ENCODE measurements at places on chromosomes 4 and X. TPM values are rescaled to one million over a fixed set of nuclear protein-coding genes. Genes with fewer than 3 reads are reported as not detected.

GRCh38 chr4:116539744-116540143 lies 545.6 kb downstream of the TRAM1L1 start:
- no peak for DNase-seq

PHKA2 gene
- 8.1 TPM for total RNA-seq

TBX22 gene
- total RNA-seq: not detected

DNA sequence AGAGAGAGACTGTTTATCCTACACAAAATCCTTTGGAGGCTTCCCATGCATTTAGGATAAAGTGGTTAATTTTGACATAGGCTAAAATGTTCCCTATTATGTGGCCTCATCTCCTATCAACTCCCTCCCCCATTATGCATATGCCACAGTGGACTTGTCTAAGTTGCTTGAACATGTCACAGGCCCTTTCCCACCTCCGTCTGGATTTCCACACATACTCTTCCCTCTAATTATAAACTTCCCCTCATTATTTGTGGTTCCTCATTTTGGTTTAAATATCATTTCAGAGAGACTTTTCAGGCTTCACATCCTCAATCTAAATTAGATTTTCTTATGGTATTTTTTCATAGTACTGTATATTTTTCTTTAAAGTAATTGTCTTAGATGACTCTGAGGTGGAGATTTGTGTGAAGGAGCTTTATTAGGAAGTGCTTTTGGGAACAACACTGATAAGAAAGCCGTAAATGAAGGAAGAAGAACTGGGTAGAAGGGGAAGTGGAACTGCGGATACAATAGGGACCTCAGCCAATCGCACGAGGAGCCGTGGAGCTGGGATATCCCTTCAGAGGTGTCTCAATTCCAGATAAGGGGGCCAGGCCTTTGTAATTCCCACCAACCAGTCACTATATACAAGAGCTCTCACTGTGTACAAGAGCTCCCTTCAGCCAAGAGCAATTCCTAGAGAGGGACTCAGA lies 7.9 kb downstream of the C4orf17 start:
- DNase-seq: no peak

- DNase-seq: no peak
Measured at GRCh38 chrX:6227935-6228334, 732 bp downstream of the NLGN4X start.

DNA sequence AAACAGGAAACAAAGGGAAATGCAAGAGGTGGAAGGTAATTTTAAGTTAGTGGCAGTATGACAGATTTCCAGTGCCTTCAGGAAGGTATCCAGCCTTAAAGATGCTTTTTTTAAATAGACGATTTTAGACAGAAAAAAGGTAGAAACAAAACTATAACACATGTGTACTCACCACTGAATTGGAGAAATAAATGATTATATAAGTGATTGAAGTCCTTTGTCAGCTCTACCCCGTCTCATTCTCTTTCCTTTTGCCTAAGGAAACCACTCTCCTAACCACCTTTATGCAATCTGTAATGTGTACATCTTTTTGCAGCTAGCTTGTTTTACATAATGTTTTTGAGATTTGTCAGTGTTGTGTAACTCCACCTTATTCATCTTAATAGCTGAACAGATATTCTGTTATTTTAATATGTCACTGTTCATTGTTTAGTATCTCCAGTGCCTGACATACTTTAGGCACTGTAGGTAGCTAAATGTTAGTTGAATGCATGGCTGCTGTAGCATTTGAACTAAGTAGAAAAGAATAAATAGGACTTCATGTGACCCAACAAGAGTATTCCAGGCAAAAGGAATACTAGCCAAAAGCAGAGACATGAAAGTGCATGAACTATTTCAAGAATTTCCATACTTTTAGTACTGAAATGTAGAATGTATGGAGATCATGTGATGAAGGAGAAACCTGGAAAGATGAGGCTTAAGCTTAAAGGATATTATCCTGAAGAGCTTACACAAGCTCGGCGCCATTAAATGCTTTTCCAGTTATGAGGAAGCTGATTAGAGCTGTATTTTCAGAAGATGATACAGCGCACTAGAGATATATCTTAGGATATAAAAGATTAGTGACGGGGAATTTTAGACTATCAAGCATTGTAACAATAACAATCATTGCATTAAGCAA lies 865 bp downstream of the FAM200B start:
- DNase-seq: peak; percentile 50

DNA sequence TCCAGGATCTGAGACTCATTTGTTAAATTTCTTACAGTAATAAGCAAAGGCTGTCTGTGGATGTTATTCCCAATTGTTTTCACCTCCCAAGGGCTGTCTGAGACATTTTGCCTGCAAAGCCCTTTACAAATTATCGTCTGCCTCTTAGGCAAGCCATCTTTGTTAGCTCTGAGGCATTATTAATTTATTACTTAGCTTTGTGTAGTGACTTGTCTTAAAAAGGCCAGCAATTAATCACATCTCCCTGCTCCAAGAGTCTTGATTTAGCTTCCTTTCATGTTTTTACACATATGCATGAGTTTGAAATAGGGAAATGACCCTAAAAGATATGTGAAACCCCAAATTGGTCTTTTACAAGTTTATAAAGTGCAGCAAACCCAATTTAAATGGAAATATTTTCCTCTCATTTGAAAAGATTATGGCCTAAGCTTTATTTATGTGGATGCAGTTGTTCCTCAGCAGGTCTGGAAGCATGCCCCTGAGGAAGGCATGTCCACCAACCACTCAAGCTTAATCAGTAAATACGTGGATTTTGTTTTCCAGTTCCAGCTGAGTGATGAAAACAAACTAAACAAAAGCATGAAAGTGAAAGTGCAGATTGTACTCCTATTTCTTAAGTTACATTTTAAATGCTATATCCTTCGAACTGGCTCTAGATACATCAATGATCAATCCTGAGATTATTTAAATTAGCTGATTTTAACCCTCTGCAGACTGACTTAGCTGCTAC lies 173.6 kb upstream of the LNX1 start:
- peak; percentile 58 for DNase-seq

DNA sequence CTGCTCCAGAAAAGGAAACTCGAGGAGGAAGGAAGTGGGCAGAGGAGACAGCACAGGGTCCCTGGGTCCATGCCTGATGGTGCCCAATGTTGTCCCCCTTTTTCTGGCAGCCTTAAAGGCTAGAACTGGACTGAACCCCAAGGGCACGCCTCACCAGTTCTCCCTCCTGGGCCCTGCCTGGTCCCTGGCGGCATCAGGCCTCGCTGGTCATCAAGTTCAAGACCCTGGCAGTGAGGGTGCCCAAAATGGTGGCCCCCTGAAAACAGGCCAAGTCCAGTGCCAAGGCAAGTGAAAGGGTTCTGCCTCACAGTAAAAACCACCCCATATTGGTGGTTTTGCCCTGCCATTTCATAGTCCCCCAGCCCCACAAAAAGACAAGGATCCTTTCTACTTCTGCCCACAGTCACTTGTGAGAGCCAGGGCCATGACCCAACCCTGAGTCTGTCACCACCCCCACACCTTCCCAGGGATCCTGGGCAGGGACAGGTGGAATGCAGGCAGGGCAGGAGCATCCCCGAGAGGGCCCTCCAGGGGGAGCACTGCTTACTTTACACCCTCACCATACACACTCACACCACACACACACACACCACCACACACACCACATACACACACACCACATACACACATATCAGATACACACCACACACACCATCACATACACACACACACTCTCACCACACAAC lies 107.6 kb downstream of the DCTD start:
- DNase-seq: no peak

DNA sequence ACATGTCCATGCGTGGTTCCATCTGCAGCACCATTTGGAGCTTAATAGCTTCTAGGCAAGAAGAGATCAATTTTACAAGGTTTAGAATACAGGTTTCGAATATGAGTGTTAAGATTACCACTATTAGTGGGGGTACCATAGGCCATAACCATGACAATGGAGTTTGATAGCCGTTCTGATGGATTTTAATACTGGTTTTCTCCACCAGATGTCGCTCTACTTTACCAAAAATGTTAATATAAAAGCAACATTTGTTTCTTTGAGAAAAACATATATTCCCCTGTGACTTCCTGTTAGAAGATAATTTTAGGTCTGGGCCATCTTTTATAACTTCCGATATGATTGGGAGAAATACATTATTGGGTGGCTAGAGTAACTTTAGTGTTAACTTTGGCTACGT lies 499.7 kb upstream of the POU3F4 start:
- no peak for DNase-seq

DNA sequence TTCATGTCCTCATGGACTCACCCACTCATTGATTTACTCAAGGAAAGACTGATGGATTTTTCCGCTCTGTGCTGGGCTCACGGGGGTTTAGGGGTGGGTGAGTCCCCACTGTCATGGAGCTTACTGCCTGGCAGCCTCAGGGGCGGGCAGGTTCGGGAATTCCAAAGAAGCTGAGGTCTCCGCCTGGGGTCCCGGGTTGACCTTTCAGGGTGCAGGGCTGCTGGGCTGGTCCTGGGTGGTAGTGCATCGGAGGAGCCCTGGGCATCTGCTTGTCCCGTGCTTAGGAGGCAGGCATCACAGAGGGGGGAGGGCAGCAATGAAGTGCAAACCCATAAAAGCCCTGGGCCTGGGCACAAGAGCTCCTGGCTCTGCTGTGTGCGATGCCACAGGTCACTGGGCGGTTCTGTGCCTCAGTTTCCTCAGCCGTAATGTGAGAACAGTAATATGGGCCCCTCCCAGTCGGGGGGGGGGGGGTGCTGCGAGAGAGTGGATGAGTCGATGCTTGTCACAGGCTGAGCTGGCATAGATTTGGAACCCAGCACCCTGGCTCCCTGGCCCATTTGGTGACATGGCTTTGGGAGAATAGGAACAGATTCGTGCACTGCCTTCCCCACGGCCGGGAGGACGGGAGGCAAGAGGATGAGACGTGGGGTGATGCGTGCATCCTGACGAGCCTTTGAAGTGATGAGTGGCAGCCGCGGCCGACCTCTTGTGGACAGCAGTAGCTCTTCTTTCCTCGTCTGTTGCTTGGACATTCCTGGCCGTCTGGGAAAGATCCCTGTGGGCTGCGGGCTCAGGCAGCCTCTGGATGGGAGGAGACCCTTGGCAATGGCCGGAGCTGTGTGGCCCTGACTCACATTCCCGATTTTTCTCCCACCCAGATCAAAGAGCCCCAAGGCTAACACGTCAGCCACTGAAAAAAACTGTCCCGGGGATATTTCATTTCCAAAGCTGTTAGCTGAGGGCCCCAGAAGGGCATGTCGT lies 42.0 kb downstream of the PSAPL1 start:
- DNase-seq: peak; percentile 5

DNA sequence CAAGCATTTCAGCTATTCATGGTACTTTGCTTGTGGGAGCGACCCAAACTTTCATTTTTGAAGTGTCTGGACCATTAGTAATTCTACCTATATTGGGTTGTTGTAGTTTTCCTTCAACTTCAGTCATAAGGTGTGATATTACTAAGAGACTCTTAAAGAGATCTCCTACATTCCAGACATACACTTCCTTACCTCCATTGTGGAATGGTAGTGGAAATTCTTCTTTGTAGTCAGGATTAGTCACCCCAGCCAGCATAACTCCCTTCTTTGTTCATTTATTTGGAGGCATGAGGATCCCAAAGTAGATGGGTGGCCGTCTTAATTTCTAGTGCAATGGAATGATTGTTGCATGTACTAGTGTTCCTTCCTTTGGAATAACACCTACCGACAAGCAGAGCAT lies 991.4 kb downstream of the ARAP2 start:
- DNase-seq: no peak

- DNase-seq: no peak
Measured at GRCh38 chrX:1027133-1027532, 185.3 kb downstream of the CRLF2 start.

ABCE1 gene
- 175 TPM for total RNA-seq

GRCh38 chr4:90127223-90127705 lies at the start of gene CCSER1:
CCSER1 (plus strand) TSS chr4:90127394.
- DNase-seq: no peak

GRCh38 chrX:138866643-138867042 lies 155.1 kb upstream of the FGF13 start:
- no peak for DNase-seq

GRCh38 chr4:148443512-148444295 lies 1.5 kb upstream of the NR3C2 start:
- DNase-seq: no peak

- DNase-seq: no peak
Measured at GRCh38 chr4:188218392-188218791, 79.2 kb downstream of the TRIML1 start.

CCSER1 gene
- not detected for total RNA-seq

GRCh38 chrX:3244955-3245354 lies 101.5 kb downstream of the MXRA5 start:
- DNase-seq: no peak

DNA sequence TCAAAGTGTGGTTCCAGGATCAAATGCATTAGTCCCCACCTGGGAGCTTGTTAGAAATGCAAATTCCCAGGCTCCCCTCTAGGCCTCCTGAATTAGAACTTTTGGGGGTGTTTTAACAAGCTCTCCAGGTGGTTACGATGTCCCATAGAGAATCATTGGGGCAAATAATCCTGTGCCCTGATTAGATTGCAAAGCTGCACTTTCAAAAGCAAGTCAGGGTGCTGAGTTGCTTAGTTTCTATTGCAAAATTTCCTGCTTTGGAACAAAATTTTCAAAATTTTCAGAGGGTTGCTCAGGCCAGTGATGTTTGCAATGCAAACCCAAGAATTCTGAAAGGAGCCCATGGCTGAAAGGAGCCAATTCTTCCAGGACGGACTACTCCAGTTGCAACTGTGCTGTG lies 71.0 kb downstream of the MGST2 start:
- no peak for DNase-seq

DHX15 gene
- total RNA-seq: 125 TPM

S100G gene
- not detected for total RNA-seq

DNA sequence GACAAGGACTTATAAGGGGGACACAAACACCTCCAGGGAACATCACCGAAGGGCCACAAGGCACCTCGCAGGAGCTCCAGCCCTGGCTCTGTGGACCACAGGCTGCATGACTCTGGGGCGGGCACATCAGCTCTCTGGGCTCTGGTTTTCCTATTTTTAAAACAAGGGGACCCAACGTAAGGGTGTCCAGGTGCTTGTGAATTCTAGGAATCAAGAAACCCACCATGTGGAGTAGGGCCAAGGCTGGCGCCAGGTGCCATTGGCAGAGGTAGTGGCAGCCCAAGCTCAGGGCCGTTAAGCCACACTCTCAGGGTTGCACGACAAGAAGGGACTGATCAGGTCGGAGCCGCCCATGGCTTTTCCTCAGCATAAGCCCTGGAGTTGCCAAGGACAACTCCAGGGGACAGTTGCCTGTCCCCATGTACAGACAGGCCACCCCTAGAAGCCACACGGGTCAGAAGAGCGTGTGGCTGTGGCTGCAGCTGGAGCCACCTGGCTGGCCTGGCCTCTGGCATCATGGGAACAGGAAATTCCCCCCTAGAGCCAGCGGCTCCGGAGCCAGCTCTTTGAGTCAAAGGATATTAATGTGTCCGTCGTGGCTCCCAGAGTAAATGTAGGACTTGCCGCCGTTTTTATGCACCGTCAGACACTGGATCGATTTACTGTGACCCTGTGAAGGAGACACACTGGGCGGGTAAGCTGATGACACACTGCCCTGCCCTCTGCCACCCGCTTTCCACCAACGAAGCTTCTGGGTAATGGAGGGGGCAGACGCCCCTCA lies 32.5 kb downstream of the WDR1 start:
- DNase-seq: no peak

GRCh38 chr4:138592796-138593195 lies 350.6 kb upstream of the SLC7A11 start:
- DNase-seq: no peak
